ENCODE measurements at places on chromosomes 3 and 15.

GRCh38 chr3:57910990-57911389 lies 97.2 kb upstream of the FLNB start:
- peak; percentile 8 for DNase-seq

DNA sequence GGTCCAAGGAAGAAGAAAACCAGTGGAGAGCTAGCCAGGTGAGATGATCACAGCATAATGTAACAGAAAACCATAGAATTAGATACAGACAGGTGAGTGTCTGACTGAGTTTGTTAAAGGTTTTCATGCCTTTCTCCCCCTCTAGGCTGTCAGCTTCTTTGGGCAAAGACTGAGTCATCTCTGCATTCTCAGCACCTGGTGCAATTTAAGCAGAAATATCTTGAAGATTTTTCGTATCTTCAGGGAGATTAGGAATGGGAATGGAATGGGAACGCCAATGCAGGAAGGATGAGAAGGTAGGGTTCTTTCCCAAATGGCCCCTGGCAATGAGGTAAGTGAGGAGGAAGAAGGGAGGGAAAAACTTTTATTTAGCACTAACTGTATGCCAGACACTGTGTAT lies 122.0 kb upstream of the SLC7A14 start:
- DNase-seq, result no peak

GRCh38 chr3:150597646-150598045 lies 5.5 kb upstream of the SELENOT start:
- no peak for DNase-seq

- DNase-seq, result no peak
Observed at GRCh38 chr3:121295979-121296378, 249.8 kb downstream of the POLQ start.

Data from activated T-cell treated with anti-CD3 and anti-CD28 coated beads for 48 hours (primary cell).